ENCODE measurements at places on chromosomes 6 and 20.

DNA sequence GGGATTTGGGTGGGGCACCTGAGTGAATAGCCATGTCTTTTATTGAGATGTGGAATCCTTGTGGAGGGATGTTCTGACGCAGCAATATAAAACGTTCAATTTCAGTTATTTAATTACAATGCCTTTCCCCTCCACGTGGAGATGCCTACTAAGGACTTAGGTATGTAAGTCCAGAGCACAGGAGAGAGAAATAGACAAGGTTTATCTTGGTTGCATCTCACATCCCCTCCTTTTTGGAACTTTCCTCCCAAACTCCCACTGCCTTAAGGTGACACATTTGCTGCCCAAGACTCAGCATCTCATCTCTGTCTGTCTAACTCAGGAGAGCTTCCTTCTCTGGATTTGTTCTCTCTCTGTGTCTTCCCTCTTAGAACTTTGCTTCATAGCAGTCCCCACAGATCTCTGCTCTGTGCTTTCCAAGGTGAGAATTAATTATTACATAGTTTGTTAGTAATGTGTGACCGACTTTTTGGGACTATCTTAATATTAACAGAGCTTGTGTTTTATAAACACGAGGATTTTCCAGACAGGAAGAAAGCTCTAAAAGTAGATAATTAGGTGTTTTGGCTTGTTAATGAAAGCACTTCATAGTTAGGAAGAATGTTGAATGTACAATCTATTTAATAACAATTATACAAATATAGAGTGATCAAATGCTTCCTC lies 52.6 kb downstream of the COL19A1 start:
- no peak for DNase-seq

GRCh38 chr6:97059473-97059872 lies 134.9 kb downstream of the KLHL32 start:
- DNase-seq = peak; percentile 29

DNA sequence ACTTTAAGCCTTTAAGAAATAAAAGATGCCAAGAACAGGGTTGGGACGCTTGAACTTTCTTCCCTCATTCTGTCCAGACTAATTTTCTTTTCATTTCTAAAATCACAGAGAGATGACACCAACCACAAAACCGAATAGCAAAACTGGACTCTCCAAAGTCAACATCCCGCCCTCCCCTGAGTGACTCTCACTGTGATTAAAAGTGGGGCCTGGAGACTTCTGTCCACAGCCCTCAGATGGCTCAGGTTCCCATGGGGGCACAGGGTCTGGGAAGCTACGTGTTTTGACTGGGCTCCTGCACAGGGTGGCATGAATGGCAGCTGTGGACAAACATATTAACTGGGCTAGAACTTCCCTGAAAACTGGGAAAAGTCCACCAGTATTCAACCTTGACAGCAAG lies 6.3 kb downstream of the FRMD1 start:
- DNase-seq = no peak

GRCh38 chr6:89834884-89835792 lies 5.5 kb downstream of the CASP8AP2 start:
- no peak for DNase-seq

- no peak for DNase-seq
Observed at GRCh38 chr20:50729901-50730764, 1.2 kb upstream of the PARD6B start.

- DNase-seq = no peak
Observed at GRCh38 chr6:12395898-12396297, 105.7 kb downstream of the EDN1 start.

DNA sequence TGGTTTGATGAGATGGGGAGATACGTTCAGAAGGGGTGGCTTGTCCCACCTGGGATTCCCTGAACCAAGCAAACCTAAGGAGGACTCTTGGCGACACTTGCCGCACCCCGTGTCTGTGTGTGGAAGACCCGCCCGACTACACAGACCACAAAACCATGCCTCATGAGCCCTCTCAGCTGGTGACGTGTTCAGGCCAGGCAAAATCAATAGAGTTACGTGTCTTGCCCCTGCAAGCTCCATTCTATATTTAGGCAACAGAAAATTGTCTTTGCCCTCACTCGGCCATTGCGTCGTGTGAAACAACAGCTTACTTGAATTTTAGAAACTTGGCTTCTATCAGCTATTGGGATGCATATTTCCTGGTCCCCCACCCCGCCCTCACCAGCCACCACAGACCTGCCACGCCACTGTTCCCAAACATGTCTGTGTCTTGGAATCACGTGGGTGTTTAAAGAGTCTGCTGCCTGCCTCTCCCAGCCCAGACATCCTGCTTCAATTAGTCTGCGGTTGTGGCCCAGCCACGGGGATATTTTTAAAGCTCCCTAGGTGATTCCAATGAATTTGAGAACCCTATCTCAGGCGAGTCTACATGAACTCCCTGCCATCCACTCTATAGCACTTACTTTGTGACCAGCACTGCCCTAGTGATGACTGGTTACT lies 279.2 kb upstream of the EXOC2 start:
- no peak for DNase-seq

DNA sequence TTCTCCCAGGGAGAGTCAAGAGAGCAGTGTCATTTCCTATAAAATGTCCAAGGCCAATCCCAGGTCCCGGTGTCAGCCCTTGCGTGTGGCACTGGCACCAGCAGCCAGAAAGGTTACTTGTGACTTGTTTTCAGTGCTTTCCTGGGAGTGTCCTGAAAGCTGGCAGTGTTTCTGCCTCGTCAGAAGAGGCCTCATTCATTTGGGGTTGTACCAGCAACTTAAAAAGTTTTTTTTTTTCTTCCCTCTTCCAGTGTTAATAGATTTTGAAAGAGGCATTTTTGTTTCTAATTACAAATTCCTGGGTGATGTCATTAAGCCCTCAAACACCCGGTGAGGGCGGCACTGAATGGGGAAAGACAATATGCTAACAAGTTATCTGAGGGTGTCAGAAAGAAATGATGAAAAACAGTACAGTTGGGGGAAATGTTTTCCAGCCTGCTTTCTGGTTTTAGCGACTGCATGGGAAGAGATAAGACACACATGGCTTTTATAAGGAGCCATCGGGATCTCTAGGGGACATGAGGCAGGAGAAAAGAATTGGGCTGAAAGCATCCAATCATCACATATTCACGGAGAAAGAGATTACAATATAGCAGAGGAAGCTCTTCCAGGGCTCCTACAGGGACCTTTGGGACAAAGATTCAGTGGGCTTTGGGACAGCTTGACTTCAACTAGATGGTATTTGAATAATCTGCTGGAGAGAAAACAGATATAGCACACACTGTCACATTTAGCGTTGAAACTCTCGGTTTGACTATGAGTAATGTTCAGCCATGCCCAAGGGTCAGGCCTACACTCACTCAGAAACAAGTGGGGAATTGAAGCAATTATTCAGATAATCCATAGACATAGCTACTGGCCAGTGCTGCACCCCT lies 153.0 kb downstream of the BCAS1 start:
- peak; percentile 88 for DNase-seq

- DNase-seq = no peak
Observed at GRCh38 chr20:7981374-7981773, 38.2 kb downstream of the TMX4 start.

DNA sequence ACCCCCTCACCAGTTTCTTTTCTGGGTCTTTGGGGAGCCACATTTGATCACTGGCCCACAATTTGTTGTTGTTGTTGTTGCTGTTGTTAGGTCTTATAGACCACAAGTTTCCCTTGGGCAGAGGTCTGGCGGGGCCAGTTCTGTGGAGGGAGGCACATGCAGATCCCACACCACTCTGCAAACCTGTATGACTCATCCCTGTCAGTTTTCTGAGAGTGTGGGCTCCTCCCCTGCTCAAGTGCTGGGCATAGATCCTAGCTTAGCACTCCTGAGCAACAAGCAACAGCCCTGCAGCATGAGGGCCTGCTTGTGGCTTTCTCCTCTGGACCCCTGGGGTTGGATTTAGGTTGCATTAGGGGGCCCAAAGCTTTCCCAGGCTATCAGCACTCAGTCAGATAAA lies 411.1 kb upstream of the HTR1E start:
- DNase-seq = no peak

GRCh38 chr20:1471242-1471641 lies 4.6 kb upstream of the NSFL1C start:
- no peak for DNase-seq
